ENCODE measurements at places on chromosomes 2 and 18.

DNA sequence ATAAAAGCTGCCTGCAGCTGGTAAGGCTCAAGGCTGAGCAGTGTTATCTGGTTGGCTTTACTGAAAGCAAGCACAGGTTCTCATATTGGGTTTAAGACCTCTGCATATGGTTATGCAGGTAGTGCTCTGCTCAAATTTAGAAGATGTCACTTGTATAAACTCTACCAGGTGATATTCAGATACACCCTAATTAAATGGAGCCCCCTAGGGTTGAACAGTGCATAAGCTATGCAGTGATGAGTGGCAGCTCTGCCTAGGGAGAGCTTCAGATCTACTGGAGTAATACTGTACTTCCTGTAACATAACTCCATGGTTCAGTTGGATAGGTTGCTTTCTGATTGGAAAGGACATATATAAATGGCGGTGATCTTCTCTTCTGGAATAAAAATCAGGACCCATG lies 222.7 kb downstream of the CYRIA start:
- no peak for DNase-seq

DNA sequence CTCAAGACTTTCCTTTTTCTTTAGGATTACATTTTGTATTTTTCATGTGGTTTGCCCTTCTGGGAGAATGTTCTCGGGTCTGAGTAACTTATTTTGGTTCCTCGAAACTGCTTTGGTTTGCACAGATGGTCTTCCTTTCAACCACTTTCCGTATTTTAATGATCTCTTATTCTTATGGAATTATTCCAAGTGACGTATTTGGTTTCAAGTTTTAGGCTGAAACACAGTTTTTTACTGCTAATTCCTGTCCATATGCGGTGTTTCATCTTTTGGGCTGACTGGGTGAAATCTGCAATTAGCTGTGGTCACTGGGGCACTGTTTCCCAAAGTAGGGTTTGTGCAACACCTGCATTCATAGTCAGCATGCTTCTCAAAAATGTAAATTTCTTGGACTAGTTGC lies 122.7 kb downstream of the CAPN13 start:
- no peak for DNase-seq

DNA sequence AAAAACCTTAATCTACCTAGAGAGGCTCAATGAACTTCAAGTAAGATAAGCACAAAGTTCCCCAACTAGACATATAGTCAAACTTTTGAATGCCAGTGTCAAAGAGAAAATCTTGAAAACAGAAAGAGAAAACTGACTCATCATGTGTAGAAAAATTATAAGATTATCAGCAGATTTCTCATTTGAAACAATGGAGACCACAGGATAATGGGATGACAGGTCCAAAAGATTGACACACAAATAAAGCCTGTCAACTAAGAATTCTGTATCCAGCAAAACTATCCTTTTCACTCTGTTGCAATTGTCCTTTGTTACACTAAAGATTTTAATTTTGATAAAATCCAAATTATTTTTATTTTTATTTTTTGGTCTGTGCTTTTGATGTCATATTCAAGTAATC lies 61.6 kb downstream of the COPS8 start:
- DNase-seq, result no peak

DNA sequence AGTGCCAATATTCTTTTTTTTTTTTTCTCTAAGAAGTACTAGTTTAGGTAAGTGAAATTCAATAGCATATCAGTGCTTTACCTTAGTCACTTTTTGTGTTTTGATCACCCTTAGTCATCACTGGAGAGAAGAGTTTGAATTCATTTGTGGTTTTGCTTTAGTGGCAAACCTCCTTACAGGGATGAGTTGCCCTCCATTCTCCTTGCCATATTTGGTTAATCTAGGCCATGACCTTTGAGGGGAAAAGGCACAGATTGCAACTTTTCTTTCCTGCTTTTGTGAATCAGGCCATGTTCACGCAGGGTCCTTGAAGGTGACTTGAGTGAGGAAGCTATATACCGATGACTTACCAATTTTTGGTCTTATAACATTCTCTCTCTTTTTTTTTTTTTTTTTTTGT lies 34.4 kb downstream of the PLEKHA3 start:
- DNase-seq, result no peak

GRCh38 chr2:136118819-136119716 lies 1.1 kb upstream of the CXCR4 start:
- no peak for DNase-seq

- no peak for DNase-seq
Observed at GRCh38 chr2:238882082-238882755, 34.3 kb downstream of the TWIST2 start.

DNA sequence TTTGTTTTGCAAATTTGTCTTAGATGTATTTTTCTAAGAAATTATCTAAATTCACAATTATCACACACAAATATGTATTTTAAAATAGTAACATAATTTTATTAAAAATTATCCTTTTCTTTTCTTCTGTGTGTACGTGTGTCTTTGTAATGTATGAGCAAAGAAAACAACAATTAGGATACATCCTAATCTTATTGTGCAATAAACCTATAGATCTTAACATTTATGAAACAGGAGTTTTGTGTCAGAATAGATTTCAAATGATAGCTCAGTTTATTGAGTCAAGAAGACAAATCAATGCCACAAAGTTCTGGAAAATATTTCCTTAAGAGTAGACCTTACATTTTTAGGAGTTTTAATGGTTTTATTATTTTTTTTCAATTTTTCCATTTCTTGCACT lies 212.2 kb downstream of the KCNJ3 start:
- no peak for DNase-seq

DNA sequence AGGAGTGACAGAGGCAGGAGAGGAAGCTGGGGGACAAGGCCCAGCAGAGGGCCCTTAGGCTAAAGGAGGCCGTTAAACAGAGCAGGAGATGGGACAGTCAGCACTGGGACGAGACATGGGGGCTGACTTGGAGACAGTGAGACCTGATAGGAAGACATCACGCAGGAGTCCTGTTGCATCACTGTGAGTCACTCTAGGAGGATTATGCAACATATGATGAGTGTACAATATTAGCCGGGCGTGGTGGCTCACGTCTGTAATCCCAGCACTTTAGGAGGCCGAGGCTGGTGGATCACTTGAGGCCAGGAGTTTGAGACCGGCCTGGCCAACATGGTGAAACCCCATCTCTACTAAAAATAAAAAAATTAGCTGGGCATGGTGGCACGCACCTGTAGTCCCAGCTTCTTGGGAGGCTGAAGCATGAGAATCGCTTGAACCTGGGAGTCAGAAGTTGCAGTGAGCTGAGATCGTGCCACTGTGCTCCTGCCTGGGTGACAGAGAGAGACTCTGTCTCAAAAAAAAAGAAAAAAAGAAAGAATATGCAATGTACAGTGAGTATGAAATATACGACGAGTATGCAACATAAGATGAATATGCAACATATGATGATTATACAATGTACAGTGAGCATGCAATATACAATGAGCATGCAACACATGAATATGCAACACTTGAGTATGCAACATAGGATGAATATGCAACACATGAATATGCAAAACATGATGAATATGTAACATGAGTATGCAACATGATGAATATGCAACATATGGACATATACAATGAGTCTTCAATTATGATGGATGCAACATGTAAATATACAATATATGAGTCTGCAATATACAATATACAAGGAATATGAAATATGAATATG lies 83.3 kb upstream of the ID2 start:
- DNase-seq, result no peak

DNA sequence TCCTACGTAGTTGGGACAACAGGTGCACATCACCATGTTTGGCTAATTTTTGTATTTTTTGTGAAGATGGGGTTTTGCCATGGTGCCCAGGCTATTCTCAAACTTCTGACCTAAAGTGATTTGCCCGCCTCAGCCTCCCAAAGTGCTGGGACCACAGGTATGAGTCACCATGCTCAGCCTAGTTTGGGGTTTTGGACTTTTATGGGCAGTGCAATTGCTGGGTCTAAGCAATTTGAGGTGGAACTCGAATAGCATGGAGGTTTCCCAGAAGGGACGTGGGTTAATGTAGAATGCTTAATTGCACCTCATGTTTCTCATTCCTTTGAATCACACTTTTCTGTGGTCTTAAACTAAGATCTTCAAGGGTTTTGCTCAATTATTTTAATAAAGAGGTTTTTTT lies 102.3 kb upstream of the EPHA4 start:
- no peak for DNase-seq

DNA sequence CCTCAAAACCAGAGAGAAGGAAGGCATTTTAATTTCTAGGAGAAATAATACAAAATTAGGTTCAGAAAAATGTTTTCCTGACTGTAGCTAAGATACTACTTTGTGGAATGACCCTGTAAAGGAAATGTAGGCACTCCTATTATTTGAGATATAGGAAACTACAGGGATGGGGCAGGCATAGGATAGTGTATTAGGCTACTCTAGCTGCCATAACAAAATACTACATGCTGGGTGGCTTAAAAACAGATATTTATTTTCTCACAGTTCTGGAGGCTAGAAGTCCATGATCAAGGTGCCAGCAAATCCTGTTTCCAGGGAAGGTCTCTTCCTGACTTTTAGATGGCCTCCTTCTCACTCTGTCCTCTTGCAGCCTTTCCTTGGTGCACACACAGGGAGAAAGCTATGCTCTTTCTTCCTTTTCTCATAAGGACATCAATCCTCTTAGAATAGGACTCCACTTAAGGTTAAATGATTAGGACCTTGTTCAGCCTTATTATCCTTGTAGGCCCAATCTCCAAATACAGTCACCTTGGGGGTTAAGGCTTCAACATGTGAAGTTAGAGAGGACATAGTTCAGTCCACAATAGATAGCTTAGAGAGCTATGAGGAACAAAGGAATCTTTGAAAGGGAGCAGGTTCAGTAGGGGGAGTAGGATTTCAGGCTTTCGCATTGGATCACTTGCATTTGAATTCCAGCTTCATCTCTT lies 14.0 kb upstream of the CAVIN2 start:
- no peak for DNase-seq

DNA sequence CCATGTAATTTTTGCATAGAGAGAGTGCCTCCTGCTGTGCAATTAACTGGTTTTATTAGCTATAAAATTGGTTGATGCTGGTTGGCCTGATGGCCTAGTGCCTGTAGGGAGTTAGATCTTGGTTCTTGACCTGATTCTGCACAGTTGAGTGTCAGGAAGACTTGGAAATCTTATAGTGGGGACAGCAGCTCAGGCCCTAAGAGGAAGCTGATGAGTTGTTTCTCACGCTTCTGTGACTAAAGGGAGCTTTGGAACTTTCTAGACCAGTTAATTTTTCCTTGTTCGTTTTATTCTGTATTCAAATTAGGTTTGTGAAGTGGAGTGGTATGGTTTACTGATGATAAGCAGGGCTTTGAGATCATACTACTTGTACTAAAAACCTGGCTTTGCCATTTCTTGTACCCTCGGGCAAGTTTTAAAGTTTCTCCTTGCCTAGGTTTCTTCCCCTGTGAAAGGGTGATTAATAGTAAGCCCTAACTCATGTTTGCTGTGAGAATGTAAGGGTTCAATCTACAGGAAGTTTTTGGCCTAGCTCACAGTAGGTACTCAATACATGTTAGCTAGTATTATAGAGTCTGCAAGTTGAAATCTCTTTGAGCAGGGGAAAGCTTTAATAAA lies 82.1 kb downstream of the MAP3K20 start:
- no peak for DNase-seq

DNA sequence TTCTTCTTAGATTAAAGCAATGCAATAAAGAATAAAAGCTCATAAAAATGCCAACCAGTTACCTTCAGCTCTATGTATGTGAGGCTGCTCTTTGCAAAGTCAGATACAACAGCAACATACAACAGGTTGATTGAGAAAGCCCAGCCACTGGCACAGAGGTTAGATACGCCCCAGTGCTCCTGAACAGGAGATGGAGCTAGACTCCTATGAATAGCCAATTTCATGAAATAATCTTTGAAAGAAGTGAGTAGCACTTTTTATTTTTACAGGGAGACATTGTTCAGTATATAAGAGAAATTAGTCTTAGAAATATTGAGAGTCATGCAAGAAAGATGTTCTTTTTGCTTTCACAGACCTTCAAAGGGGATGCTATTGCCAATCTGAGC lies 362.4 kb upstream of the MEX3C start:
- no peak for DNase-seq

All from hippocampal formation (tissue), 2 donors.